Fibroblast of skin of back (primary cell): ENCODE measurements at places on chromosomes 3 and 15.

DNA sequence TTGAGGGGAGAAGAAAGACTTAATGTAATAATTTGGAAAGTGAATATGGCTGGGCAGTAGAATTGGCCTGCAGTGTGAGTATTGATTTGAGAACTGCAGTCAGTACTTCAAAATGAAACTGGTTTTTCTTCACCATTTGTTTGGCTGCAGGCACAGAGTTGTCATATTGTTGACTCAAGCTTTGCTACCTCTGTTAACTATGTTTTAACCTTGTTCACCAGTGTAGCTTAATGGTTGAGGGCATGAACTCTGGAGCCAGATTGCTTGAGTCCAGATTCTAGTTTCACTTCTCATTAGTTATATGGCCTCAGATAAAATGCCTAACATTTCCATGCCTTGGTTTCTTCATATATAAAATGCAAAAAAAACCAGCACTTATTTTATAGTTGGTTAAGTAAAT lies 64.1 kb downstream of the CFAP44 start:
- DNase-seq = no peak

- no peak for DNase-seq
Observed at GRCh38 chr3:29568355-29568754, 287.5 kb downstream of the RBMS3 start.

- no peak for DNase-seq
Observed at GRCh38 chr3:131470377-131470776, 32.4 kb downstream of the MRPL3 start.

- no peak for DNase-seq
Observed at GRCh38 chr3:15217841-15218267, 11.8 kb downstream of the CAPN7 start.

GRCh38 chr3:100653604-100654294 lies 44.3 kb downstream of the ADGRG7 start:
- no peak for DNase-seq

DNA sequence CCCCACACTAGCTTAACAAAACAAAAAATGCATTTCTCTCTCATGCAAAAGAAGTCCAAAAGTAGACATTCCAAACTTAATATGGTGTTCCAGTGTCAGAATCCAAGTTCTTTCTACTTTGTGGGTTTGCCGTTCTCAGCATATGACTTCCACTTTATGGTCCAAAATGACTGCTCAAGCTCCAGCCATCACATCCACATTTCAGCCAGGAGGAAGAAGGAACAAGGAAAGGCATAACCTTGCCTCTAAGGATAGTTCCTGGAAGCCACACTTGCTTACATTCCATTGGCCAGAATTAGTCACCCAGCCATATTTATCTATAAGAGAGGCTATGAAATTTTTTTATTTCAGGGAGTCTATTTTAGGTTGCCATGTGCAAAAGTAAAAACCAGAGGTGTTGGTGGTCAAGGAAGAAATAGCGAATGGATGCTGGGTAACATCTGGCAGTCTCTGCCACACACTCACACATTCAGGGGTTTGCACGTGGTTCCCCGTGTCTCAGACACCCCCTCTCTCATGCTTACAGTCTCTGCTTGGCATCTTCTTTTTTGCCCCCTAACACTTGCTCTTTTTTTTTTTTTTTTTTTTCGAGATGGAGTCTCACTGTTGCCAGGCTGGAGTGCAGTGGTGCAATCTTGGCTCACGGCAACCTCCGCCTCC lies 69.3 kb downstream of the RPL39L start:
- DNase-seq = peak; percentile 22

DNA sequence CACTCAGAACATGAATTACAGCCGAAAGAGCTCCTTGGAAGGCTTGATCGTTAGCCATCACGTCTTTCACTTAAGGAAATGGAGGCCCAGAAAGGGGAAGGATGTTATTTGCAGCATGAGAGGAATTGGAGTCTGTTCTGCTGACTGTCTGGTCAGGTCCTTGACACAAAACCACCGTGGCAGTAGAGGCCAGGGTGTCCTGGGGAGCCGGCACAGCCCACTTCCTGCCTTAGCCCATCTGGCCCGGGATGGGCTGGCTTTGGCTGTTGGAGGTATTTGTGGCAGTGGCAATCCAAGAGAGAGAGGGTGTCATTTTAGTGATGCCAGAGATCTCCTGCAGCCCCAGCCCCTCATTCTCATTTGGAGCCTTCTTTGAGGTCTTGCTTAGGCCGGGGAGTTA lies 37.4 kb downstream of the ST6GAL1 start:
- no peak for DNase-seq

DNA sequence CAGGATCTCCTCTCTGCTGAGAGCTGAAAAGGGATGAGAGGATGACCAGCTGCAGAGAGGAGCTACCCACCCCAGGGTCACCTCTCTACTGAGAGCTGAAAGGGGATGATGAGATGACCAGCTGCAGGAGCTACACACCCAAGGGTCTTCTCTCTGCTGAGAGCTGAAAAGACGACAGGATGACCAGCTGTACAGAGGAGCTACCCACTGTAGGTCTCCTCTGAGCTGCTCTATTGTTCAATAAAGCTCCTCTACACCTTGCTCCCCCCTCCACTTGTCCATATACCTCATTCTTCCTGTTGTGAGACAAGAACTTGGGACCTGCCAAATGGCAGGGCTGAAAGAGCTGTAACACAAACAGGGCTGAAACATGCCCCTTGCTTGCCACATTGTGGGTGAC lies 149.9 kb downstream of the FMN1 start:
- DNase-seq = no peak

DNA sequence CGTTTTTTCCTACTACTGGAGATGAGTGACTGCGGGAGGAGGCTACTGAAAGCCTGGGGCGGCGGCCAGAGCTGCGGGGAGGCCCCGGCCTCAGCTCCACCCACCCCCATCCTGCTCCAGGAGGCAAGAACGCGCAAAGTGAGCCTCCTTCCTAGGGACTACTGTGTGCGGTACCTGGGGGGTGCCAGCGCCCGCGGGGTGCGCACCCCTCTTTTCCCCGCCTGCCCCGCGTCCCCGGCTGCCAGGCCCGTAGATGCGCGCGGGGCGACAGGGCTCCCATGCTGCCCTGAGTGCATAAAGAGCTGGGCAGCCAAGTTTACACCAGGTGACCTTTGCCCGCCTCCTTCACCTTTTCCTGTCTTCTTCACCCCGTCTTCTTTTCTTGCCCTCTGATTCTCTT lies 2.5 kb upstream of the USF3 start:
- no peak for DNase-seq

- peak; percentile 49 for DNase-seq
Observed at GRCh38 chr3:194584866-194585265, 48.4 kb downstream of the TMEM44 start.
